ENCODE measurements at places on chromosomes 7 and 10.

DNA sequence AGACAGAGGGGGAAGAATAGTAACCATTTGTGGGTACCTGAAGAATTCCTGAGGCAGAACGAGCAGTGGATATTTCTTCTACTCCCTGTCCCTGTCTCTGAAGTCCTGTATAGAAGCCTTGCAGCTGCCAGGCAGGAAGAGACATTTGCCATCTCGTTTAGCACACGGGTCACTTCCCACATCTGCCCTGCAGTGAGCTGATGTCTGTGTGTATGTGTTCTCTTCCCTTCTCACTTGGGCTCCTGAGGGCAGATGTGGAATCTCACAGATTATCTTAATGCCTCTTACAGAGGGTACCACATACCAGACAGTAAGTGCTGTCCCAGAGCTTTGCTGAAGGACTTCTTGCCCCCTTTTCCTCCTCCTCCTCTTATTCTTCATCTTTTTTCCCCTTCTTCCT is 14.1 kb upstream of the TRPV6 start:
- no peak for DNase-seq

DNA sequence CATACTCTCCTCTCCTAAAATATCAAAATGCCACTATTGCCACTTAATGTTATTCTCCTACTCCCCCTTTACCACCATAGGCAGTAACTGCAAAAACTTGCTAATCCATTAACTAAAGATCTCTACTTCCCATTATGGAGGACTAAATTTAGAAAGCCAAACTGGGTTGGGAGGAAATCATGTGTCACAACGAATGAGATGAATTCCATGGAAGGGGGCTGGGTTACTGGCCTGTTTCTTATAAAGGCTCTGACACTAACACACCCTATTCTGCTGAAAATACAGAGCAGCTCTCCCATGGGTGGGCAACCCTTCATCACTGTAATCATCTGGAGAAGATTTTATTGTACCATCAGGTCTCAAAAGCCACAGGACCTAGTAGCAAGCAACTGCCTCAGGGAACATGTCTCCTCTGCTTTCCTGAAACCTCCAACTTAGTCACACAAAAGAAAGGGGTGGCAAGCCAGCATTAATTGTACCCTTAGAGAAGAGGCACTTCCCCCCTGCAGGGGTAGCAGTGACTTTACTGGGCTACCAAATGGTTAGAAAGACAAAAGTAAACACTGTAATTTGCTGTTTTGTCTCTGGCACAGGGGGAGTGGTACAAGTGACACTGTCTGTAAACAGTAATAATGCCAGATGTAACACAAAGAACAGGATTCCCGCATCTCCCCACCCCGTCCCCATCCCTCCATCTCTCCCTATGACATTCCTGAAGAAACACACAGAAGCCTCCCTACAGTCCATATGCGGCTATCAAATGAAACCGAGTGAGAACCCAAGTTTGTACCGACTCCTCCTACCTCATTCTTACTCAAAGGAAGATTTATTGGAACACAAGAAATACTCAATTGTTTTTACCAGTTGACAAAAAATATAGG is 81.6 kb downstream of the ARMH3 start:
- DNase-seq: no peak

GRCh38 chr10:22370320-22370719 is 25.0 kb downstream of the SPAG6 start:
- DNase-seq: no peak

GRCh38 chr7:98293746-98294145 is 12.3 kb downstream of the BRI3 start:
- DNase-seq: peak; percentile 41

- no peak for DNase-seq
These were observed 72.6 kb downstream of the ST7 start for GRCh38 chr7:117025891-117026290.

DNA sequence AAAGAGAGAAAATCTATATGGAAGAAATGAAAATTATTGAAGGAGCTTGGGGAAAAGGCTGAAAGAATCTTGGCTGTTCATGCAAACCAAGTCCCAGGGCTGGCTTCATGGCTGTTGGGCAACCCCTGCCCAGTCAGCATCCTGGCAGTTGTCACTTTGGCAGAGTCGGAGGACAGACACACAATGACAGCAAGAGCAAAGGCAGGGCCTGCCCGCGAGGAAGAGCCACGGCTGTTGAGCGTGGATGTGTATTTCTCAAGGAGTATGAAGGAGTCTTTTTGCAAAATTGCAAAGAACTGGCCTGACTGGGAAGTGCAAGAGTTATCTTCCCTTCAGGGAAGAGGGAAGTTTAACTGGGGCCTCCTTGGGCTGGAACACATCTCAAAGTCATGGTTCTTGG is 11.7 kb downstream of the PTPRE start:
- peak; percentile 79 for DNase-seq

DNA sequence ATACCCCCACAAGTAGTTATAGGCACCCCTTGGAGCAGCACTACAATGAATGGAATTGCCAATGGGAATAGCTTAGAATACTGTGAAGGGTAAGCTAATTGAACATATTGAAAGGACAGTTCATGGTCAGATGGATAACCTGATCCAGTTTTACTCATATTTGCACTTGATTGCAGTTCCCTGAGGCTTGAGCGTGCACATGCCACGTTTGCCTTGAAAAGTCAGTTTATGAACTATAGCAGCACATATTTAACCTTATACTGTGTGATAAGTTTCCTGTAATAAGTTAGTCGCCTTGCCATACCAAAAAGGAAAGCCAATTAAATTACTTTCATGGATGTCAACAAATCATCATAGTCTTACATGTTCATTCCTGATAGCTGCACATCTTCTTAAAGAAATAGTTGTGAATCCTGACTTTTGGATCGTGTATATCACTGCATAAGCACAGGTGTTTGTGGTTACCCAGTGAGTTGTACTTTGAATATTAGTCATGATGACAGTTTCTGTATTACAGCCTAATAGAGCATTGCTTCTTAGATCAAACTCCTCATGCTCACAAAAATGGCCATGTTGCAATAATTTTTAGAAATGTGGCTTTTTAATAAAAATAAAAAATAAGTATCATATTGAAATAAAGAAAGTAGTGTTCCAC is 21.6 kb downstream of the DNTT start:
- DNase-seq: no peak

GRCh38 chr7:50564640-50565558 is at the start of gene DDC:
TSS of gene DDC (minus strand) at chr7:50565405. CDS start at chr7:50544085, 21,320 bp downstream.
- no peak for DNase-seq

- no peak for DNase-seq
These were observed 69.2 kb downstream of the HIP1 start for GRCh38 chr7:75669579-75669978.

- DNase-seq: no peak
These were observed 458.4 kb downstream of the DNAJB6 start for GRCh38 chr7:157795199-157795598.

DNA sequence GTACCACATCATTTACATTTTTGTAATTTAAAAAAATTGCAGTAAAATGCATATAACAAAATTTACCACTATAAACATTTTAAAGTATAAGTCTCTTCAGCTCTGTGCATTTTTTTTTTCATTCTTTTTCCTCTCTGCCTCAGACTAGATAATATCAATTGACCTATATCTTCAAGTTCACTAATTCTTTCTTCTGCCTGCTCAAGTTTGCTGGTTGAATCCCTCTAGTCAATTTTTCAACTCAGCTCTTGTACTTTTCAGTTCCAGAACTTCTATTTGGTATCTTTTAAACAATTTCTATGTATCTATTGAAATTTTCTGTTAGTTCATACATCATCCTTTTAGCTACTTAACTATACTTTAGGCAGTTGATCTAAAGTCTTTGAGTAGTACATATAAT is 112.0 kb downstream of the MICU1 start:
- no peak for DNase-seq

DNA sequence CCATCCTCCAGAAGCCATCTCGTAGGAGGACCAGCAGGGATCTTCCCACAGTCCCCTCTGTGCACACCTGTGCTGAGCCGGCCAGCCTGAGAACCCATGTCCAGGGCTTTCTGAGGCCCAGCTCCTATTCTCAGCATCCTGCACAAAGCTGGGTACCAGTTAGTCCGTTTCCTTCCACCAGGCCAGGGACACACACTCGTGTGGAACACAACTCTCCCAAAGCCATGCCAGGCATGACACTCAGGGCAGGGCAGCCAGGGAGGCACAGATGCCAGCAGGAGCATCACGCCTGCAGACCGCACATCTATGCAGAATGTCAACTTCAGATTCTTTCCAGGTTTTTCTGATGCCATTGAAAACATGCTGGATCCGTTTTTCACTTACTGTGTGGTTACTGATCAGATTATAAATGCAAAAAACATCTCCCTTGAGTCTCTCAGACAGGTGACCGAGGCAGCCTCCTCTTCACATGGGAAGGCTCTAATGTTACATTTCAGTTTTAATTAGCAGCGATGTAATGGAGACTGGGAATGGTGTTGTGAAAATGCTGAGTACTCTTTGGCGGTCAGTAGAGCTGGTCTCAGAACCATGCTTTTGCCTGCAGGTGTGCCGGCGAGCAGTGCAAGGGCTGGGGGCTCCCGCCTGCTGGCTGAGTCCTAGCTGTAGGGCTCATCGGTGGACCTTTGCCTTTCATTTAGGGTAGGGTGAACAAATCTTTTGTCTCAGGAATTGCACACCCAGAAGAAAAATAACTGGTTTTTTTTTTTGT is 3.3 kb upstream of the SUN1 start:
- no peak for DNase-seq

- DNase-seq: no peak
These were observed 20.0 kb downstream of the PYROXD2 start for GRCh38 chr10:98394851-98395440.

DNA sequence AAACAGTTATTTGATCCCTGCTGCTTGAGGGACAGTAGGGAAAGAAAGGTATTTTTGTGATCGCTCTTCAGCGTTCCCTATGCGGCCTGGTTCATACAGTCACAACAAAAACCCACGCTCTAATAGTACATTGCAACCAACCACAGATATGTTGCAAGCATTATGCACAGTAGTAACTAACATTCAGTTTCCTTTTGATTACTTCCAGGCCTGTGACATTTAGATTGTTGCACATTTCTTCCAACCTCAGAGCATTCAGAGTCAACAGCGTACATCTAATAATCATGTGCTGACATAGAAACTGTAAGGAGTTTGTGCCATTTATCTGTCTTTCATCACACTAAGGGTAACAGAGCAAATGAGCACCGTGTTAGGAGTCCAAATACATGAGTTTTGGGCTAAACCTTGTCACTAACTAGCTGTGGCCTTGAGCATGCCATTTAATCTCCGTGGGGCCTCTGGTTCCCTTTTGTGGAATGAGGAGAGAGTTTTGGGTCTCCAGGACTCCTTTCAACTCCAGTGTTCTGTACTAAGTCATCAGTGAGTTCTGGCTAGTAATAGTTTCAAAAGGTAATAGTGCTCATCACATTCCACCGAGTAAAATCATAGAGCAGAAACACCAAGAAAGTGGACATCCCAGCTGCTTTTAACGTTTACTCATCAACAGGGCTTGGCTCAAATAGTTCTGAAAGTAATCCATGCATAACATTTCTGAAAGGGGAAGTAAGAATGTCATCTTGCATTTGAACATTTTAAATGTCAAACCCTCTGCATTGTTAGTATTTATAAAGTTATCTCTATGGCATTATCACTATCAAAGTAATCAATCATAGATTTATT is 99.0 kb upstream of the FZD1 start:
- no peak for DNase-seq

GRCh38 chr10:16521311-16522016 is at the start of gene C1QL3:
TSS of gene C1QL3 (minus strand) at chr10:16521879. CDS start at chr10:16521065, 814 bp downstream.
- DNase-seq: no peak

GRCh38 chr10:133489816-133490588 is 36.3 kb downstream of the SCART1 start:
- DNase-seq: no peak

DNA sequence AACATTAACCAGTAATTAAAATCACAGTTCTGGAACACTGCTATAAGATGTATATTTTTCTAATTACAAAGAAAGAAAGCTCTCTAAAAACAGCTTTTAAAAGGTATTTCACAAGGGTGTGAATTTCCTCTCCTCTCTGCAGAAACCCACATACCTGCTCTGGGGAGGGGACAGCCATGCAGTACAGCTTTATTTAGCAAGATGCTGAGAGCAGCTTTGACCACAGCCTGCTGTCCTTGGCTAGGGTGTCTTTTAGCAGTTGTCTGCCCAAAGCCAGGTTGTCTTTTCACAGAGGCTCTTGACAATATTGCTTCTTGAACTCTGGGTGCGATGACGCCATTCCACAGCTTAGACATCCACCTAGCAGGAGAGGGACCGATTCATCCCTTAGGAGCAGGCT is 148.3 kb downstream of the CTTNBP2 start:
- DNase-seq: no peak

DNA sequence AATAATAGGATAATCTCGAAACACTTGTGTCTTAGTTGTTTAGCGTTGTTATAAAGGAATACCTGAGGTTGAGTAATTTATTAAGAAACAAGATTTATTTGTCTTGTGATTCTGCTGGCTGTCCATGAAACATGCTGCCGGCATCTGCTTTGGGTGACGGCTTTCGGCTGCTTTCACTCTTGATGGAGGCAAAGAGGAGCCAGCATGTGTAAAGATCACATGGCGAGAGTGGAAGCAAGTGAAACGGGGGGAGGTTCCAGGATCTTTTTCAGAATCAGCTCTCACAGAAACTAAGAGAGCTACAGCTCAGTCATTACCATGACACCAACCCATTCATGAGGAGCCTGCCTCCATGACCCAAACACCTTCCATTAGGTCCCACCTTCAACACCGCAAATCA is 402.8 kb downstream of the CDC14C start:
- no peak for DNase-seq

GRCh38 chr7:123979876-123980275 is 53.0 kb downstream of the TMEM229A start:
- DNase-seq: peak; percentile 29

- DNase-seq: peak; percentile 60
These were observed 118.2 kb downstream of the PTPN20 start for GRCh38 chr10:47029181-47030009.

GRCh38 chr7:159102681-159103381 is 41.8 kb downstream of the VIPR2 start:
- peak; percentile 37 for DNase-seq

DNA sequence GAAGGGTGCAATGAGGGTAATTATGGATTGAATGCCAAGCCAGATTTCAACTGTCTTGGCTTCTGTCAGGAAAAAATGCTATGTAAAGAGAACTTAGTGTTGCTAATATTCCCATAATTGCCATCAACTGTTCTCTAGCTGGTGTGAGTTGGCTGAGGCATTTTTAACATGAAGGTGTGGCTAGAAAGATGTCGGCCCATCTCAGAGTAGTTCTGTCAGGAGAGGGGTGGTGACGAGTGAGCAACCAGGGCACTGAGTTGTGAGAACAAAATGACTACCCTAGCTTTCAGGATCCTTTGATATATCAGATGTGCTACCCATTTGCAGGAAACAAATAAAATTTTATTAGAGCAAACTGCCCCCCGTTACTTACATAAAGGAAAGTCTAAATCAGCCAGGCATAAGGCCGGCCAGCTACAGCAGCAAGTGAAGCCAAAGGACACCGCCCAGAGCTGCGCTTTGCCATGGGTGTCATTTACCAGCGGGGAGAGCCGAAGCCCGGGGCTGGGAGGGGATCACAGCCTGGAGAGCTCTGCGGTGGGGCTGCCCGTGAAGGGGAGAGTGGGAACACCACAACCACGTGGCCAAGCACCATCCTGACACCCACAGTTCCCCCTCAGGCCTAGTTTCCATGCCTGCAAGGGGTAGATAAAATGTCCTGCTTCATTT is 141.4 kb downstream of the ICA1 start:
- DNase-seq: no peak
